ENCODE measurements at places on chromosomes 5 and 9.

GRCh38 chr5:42422656-42423280, 471 bp upstream of the GHR start:
- no peak for DNase-seq

DNA sequence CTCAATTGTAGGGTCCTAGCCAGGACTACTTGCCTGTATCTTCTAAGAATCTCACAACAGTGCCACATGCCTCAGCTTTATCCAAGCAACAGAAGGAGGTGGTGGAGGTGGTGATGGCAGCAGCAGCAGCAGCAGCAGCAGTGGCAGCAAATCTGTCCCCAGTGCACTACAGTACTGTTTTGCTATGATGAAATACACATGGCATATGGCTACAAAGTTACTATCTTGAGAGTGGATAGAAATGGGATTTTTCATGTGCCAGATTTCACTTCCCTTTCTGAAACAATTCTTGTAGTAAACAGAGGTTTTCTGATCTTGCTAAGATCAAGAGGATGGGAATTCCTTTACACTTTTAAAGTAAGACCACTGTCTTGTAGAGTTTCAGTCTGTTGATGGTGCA, 8.1 kb upstream of the CYSTM1 start:
- no peak for DNase-seq

DNA sequence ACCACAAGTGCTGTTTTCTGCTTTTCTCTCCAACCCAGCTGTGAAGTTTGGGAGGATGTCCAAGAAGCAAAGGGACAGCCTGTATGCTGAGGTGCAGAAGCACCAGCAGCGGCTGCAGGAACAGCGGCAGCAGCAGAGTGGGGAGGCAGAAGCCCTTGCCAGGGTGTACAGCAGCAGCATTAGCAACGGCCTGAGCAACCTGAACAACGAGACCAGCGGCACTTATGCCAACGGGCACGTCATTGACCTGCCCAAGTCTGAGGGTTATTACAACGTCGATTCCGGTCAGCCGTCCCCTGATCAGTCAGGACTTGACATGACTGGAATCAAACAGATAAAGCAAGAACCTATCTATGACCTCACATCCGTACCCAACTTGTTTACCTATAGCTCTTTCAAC, 145.2 kb downstream of the RORB start:
- DNase-seq, result no peak

GRCh38 chr5:133470841-133471240, 141.5 kb downstream of the FSTL4 start:
- no peak for DNase-seq

- DNase-seq, result no peak
Measured at GRCh38 chr9:94920420-94921091, 194.1 kb downstream of the AOPEP start.

- no peak for DNase-seq
Measured at GRCh38 chr9:110575169-110575568, 4.4 kb downstream of the SVEP1 start.

- no peak for DNase-seq
Measured at GRCh38 chr5:151619812-151620460, 28.8 kb upstream of the FAT2 start.

DNA sequence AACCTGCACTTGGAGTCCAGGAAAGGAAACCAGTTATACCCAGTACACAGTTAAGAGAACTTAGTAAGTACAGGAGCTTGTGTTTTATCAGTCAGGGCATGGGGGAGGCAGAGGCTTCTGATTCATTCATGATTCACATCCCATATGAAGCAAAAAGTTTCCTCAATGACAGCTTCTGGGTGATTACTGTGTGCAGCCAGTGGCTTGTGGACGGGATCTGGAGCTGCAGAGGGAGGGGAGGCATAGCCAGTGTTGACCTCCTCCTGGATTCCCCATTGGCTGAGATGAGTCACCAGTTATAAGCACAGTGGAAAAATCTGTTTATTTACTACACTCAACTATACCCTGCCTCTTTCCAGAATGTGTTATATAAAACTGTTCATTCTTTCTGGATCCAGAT, 17.7 kb downstream of the IL31RA start:
- no peak for DNase-seq

DNA sequence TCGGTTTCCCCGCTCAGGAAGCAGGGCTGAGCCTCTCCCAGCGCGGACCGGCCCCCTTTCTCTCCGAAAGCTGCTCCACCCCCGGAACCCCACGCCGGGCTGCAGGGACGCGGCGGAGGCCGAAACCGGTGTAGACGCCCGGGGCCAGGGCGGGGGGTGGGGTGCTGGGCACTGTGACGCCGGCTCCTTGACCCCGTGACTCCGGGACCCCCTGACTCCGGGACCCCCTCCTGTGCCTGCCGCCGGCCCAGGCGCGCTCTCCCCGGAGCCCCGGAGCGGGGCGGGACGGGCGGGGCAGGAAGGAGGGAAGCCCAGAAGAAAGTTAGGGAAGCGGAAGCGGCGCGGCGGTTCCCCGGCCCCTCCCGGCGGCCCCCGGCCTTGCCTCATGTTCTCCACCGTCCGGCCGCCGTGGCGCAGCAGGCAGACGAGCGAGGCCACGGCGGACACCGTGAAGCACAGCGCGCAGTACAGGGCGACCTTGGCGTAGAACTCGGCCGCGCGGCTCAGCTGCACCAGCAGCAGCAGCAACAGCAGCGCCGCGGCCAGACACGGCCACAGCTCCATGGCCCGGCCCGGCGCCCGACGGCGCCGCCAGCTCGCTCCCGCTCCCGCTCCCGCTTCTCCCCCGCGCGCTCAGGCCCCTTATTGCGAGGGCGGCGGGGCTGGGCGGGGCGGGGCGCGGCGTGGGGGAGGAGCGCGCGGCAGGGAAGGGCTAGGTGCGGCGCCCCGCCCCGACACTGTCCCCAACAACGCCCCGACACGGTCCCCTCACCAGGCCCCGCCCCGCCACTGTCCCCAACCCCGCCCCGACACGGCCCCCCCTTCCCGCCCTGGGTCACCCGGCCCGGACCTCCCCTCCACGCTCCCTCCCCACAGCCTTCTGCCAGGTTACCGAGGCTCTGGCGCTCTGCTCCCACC, at the start of gene AGPAT2:
AGPAT2 (minus strand) TSS at position 664 of the 918 bp plus-strand sequence; CDS start at position 564, 100 bp downstream.
- DNase-seq, result no peak

- no peak for DNase-seq
Measured at GRCh38 chr5:155728146-155728856, 598.7 kb upstream of the SGCD start.

DNA sequence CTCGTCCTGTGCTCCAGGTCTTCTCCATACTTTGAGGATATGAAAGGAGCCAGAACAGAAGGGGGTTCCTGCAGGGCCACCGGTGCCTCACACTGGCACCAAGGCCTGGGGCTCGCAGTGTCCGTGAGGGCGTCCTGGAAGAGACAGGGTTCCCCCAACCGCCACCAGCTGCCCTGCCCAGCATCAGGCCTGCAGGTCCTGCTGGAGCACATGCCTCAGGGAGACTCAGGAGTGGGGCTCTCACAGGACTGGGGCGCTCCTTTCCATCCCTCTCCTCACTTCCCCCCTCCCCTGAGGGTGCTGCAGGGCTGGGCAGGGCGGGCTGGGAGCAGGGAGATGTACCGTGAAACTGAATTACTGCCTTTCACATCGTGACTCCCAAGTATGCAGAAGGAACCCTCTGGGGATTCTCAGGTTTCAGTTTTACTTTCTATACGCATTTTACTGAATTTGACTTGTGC, 31.7 kb downstream of the CEP72 start:
- DNase-seq, result no peak
